Urinary bladder (tissue), 4 donors: ENCODE measurements at places on chromosomes 11 and 22. TPM values are rescaled to one million over a fixed set of nuclear protein-coding genes. Genes with fewer than 3 reads are reported as not detected.

DNA sequence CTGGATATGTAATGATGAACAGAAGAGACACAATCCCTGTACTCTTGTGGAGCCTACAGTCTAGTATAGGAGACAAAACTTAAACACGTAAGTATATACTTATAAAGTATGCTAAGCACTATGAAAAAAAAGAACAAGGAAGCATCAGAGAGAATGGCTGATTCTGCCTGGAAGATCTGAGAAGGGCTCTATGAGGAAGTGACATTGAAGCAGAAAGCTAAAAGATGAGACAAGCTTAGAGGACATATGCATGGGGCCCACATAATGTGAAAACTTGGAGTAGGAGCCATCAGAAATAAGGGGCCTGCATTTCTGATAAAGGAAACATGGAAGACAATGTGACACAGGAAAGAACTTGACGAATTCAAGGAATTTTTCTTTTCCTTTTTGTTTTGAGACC lies 16.6 kb downstream of the SAA1 start:
- no peak for DNase-seq

DNA sequence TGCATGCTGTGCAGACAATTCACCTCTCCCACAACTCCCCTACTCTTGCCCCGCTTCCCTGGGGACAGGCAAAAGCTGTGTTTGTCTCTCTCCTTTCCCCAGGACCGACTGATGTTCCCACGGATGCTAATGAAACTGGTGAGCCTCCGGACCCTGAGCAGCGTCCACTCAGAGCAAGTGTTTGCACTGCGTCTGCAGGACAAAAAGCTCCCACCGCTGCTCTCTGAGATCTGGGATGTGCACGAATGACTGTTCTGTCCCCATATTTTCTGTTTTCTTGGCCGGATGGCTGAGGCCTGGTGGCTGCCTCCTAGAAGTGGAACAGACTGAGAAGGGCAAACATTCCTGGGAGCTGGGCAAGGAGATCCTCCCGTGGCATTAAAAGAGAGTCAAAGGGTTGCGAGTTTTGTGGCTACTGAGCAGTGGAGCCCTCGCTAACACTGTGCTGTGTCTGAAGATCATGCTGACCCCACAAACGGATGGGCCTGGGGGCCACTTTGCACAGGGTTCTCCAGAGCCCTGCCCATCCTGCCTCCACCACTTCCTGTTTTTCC lies 1.4 kb upstream of the MADD start:
- DNase-seq: no peak

DNA sequence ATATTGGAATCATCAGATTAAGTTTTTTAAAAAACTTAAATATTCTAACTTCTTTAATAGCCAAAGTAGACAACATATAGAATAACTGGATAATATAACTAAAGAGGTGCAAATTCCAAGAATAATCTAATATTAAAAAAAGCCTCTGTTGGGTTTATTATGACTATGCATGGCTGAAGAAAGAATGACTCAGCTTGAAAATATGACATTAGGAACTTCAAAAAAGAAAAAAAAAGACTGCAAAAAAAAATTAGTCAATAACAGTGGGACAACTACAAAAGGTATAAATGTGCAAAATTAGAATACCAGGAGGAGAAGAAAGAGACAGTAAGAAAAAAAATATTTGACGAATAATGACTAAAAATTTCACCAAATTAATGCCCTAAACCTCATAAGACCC lies 1178.0 kb downstream of the JRKL start:
- DNase-seq: no peak

- no peak for DNase-seq
Measured at GRCh38 chr11:6611092-6611962, 689 bp downstream of the TAF10 start.

GRCh38 chr22:29481265-29482000 lies 1.4 kb downstream of the NEFH start:
- no peak for DNase-seq

DNA sequence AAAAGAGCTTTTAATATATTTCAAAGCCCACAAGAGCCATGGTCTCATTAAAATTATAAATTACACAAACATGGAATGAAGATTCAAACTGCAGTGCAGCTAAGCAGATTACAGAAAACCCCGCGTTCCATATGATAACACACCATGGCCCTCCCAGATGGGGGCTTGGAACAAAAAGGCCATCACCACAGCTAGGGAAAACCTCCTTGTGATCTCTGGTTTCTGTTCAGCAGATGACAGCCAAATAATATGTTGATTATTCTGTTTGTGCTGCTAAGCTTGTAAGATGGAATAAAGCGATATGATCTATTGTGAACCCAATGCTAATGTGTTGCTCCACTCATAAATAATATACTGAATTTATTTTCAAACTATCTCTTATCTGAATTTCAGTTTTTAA lies 28.5 kb downstream of the IMMP1L start:
- no peak for DNase-seq

DNA sequence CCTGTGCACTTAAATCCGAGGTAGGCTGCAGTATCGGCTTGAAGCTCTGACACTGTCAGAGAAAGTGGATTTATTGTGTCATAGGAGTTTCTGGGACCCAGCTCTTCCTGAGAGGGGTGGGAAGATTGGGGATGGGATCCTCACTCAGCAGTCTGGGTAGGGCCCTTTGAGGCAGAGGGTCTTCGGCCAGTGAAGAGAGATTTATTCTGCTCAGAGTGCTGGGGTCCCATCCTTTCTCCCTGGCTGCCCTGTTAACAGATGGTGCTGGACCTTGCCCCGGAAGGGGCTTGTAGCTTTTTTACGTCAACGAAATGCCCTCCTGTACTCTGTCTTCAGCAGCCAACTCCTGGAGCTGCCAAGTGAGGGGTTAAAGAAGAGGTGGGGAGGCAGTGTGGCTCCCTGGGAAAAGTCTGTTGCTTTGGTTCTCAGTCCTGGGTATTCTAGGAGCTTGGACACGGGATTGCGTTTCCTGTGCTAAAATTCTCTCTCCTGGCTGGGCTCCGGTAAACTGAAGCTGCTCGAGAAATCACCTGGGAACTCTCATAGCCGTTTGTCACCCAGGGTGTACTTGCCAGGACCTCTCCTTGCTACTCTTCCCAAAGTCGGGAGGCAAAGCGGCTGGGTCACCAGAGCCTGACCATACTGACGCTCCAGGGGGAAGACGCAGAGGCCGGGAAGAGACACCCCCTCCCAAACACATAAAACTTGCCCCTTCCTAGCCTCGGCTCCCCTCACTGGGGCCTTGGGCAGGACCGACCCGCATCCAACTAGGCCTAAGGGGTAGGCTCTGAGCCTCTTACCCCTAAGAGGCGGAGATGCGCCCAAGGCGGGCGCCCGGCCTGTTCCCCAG lies 806 bp upstream of the SMDT1 start:
- no peak for DNase-seq

The FHIP1B gene
- total RNA-seq: 14.5 TPM

- no peak for DNase-seq
Measured at GRCh38 chr11:71450939-71451338, 2.1 kb upstream of the NADSYN1 start.

The CHRM1 gene
- total RNA-seq: 0.53 TPM

The MPZL2 gene
- 62.8 TPM for total RNA-seq

The ETS1 gene
- total RNA-seq: 64.0 TPM

GRCh38 chr11:56922421-56922820 lies 66.3 kb upstream of the OR5AK2 start:
- DNase-seq: no peak

GRCh38 chr22:44402196-44403111 lies 89.7 kb upstream of the SHISAL1 start:
- no peak for DNase-seq

The OR5P2 gene
- 7.9 TPM for total RNA-seq

GRCh38 chr22:45836418-45837169 lies 140.4 kb downstream of the WNT7B start:
- no peak for DNase-seq

The PATZ1 gene
- total RNA-seq: 17.6 TPM

GRCh38 chr11:48384670-48385069 lies 18.4 kb upstream of the OR4C5 start:
- DNase-seq: no peak

DNA sequence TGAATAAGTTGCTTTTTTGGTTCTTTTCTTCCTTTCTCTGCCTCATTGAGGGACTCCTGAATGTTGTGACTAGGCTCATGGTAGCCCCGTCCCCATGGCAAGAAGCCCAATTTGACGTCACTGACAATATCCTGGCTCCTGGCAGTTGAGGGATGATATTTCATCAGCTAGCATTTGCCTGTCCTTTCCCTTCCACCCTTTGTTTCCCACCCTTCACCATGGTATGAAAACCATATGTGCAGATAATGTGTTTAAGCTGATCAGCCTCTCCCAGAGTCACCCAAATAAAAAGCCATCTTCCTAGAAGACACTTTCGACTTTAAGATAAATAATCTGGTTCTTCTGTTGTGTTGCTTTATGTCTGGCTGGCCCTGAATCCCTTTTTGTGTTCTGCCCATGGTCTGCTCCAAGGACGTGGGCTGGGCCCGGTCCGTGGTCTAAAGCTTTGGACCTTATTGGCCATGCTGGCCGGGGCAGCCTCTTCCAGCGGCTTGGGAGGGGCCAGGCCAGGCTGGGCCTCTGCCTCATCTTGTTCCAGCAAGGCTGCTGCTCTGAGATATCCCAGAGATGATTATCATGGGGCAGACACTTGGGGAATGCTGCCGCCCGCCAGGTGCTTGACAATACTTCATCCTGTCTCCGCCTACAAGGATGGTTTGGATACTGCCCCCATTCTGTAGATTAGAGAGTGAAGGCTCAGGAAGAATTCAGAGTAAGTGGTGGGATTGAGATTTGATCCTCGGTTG lies 5.1 kb downstream of the TSPAN18 start:
- no peak for DNase-seq

The TYR gene
- not detected for total RNA-seq

GRCh38 chr11:110763249-110764011 lies 51.2 kb upstream of the ARHGAP20 start:
- no peak for DNase-seq

The RPL3 gene
- total RNA-seq: 1,908 TPM

DNA sequence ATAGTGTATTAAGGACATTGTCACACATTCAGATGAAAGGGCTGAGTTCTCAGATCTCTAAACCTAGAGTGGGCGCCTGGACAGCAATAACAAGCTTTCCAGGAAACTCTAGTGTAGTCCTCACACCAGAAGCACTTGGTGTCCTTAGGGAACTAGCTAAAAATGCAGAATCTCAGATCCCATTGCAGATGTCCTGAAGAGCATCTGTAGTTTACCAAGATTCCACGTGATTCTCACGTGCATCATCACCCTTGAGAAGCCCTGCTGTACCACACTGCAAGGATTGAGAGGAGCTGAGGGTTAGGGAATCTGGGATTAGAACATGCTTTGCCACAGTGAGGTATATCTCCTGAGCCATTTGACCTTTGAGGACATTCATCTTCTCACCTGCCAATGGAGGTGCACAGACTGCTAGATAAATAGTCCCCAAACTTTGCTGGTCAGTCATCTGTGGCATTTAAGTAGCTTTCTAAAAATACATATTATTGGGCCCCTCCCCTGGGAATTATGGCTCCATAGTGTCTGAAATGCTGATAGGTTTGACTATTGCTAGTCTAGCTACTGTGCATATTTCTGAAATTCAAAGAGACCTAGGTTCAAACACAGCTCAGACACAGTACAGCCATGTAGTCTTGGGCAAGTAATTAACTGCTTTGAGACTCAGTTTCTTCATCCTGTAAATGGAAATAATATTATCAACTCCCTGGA lies 1068.9 kb downstream of the OPCML start:
- DNase-seq: no peak

The MOV10L1 gene
- total RNA-seq: 9.7 TPM

The NAALAD2 gene
- total RNA-seq: 49.1 TPM

The OR51E2 gene
- 0.63 TPM for total RNA-seq

The CD3D gene
- total RNA-seq: 0.69 TPM

The GGA1 gene
- total RNA-seq: 29.3 TPM

DNA sequence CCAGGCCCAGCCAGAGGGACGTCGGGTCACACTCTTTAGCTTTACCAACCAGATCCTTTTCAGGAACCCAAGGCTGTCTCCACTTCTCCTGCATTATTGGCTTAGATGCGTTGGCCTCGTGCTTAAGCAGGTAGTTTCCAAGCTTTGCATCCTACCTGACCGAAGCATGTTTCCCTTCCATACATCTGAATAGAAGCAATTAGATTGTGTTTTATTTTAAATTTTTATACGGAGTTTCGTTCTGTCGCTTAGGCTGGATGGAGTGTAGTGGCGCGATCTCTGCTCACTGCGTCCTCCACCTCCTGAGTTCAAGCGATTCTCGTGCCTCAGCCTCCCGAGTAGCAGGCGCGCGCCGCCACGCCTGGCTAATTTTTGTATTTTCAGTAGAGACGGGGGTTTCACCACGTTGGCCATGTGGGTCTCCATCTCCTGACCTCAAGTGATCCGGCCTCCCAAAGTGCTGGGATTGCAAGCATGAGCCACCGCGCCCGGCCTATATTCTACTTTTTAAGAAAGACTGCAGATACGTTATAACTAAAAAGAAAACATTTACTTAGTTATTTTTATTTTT lies 677 bp downstream of the DYNC2H1 start:
- no peak for DNase-seq

The PVALB gene
- 2.2 TPM for total RNA-seq

The GGT1 gene
- 4.1 TPM for total RNA-seq

The OR51B2 gene
- total RNA-seq: 1.7 TPM

GRCh38 chr11:94519478-94520084 lies 7.3 kb downstream of the C11orf97 start:
- no peak for DNase-seq

The TMPRSS4 gene
- total RNA-seq: 15.0 TPM

GRCh38 chr11:44282620-44283019 lies 27.3 kb downstream of the ALX4 start:
- no peak for DNase-seq

The TRIM51G gene
- total RNA-seq: not detected

The TALDO1 gene
- total RNA-seq: 62.9 TPM

The SHANK3 gene
- 8.1 TPM for total RNA-seq

DNA sequence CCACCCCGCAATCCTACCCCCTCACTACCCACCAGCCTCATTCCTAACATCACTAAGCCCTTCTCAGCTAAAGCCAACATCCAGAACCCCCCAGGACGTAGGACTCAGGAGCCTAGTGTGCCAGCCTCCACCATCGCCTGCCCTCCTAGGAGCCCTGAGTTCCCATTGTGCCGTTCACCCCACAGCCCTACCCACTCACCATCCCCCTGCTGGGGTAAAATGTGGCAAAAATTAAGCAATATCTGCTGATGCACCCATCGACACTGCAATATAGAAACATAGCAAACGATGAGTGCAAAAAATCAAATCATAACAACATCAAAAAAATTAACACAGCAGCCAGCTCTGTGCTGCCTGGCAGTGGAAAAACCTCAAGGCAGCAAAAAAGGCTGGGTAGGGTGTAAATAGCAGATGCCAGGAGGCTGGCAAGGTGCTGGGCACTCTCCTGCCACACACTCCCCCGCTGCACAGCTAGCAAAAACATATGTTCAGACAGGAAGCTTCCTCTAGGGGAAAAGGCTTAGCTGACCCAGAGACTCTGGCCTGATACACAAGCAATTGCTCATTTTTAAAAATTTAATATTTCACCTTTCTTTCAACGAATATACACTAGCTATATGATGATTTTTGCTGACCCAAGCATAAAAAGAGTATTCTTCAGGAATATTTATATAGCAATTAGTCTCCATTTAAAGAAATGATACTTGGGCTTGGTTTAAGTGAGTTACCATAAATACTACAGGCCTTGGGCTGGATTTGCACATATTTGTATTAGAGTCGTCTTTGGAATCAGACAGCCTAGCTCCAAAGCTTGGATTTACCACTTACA lies 33.8 kb downstream of the PRDM10 start:
- DNase-seq: no peak
